ENCODE measurements at places on chromosomes 2 and 18. TPM values are rescaled to one million over a fixed set of nuclear protein-coding genes. Genes with fewer than 3 reads are reported as not detected.

Gene SPC25
- 1.2 TPM for total RNA-seq

Gene SERPINB8
- total RNA-seq: 20.9 TPM

Gene TBR1
- under 0.01 TPM for total RNA-seq

Gene AFF3
- not detected for total RNA-seq

Gene DAW1
- 1.5 TPM for total RNA-seq

Gene CDK15
- total RNA-seq: 0.55 TPM

Gene L3MBTL4
- total RNA-seq: 2.2 TPM

Gene OTOS
- total RNA-seq: not detected

Gene SERPINE2
- total RNA-seq: 107 TPM

Gene PJVK
- total RNA-seq: 3.3 TPM

Gene ZBTB7C
- total RNA-seq: 0.99 TPM

Gene DSG4
- total RNA-seq: not detected

Gene ASXL3
- 0.05 TPM for total RNA-seq
